ENCODE measurements at places on chromosomes 16 and 17.
A peak's percentile ranks its signal among the peaks of the same experiment; 100 is the strongest.

DNA sequence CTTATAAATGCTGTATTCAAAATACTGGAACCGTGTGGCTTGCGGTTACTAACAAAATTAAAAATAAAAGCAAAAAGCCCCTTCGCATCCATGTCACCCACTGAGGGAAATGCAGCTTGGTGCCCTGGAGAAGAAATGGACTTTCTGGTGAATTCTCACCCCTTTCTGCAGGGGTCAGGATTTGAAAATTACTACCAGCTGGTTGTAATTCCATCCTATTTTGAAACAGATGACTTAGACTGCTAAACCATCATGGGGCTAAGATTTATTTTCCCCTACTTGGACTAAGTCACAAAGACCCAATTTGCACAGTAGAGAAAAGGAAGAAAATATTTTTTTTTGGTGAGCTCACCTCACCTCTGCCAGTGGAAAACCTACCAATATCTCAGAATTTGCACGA is 111.4 kb upstream of the MYOCD start:
- DNase-seq, result no peak

- DNase-seq, result no peak
These were observed 71.8 kb downstream of the SRCIN1 start for GRCh38 chr17:38533866-38534497.

GRCh38 chr16:66617728-66618127 is 13.2 kb downstream of the CMTM3 start:
- no peak for DNase-seq

- DNase-seq, result no peak
These were observed 988 bp downstream of the RAP1GAP2 start for GRCh38 chr17:2797226-2797625.

- no peak for DNase-seq
These were observed 16.1 kb upstream of the C17orf78 start for GRCh38 chr17:37359682-37360188.

GRCh38 chr17:61063528-61063927 is 336.1 kb upstream of the TBX2 start:
- no peak for DNase-seq

DNA sequence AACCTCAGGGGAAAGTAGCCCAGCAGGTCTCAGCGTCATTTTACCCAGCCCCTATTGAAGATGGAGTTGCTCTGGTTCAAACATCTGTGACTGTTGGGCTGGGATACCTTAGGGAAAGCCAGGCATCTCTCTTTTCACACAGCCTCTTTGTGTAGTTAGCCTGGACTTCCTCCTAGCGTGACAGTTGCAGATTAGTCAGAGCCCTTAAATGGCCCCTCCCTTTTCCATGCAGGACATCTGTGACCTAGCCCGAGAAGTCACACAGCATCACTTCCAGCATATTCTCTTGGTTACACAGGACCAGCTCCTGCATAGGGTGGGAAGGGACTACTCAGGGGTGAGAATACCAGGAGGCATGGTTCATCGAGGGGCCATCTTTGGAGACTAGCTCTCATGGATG is 375.0 kb upstream of the RBFOX1 start:
- DNase-seq, result no peak

DNA sequence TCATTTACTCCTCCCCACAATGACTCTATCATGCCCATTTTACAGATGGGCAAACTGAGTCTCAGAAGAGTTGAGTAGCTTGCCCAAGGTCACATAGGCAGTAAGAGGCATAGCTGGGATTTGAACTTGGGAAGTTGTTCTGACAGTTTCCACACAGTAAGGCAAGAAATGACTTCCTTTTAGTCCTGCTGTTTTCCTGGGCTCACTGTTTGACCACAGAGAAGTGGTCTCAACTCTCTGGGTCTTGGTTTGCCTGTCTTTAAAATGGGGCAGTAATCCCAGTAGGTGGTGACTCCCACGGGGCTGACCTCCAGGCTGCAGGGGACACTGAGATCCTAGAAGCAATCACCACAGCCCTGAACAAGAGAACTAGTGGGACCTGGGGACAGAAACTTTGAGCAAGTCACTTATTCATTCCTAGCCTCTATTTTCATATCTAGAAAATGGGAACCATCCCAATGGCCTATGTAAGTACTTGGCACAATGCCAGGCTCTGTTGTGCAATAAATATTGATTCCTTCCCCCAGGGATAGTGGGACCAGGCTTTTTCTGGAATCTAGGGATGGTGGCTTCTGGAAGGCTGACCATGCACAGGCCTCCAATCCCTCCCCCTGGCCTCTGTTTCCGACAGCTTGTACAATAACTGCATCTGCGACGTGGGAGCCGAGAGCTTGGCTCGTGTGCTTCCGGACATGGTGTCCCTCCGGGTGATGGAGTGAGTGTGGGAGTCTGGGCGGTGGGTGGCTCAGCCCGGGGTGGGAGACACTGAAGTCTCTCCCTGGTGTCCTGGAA is 20.5 kb downstream of the DEXI start:
- no peak for DNase-seq

DNA sequence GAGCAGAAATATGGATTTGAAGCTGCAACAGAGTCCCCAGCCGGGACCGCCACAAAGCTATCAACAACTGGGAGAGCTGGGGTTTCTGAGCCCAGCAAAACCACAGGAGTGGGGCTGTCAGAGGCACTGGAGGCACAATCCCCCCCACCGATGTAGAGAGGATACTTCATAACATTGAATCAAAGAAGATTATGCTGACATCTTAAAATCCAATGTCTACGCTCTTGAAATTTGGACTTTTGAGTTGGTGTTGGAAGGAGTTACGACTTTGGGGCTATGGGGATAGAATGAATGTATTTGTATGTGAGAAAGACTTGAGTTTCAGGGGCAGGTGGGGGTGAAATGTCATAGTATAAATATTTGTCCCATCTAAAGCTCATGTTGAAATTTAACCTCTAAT is 1121.6 kb upstream of the CDH8 start:
- no peak for DNase-seq

- DNase-seq, result no peak
These were observed 16.1 kb downstream of the TEKT5 start for GRCh38 chr16:10678655-10679054.

- no peak for DNase-seq
These were observed 15.3 kb downstream of the NLRC5 start for GRCh38 chr16:57004387-57005250.

DNA sequence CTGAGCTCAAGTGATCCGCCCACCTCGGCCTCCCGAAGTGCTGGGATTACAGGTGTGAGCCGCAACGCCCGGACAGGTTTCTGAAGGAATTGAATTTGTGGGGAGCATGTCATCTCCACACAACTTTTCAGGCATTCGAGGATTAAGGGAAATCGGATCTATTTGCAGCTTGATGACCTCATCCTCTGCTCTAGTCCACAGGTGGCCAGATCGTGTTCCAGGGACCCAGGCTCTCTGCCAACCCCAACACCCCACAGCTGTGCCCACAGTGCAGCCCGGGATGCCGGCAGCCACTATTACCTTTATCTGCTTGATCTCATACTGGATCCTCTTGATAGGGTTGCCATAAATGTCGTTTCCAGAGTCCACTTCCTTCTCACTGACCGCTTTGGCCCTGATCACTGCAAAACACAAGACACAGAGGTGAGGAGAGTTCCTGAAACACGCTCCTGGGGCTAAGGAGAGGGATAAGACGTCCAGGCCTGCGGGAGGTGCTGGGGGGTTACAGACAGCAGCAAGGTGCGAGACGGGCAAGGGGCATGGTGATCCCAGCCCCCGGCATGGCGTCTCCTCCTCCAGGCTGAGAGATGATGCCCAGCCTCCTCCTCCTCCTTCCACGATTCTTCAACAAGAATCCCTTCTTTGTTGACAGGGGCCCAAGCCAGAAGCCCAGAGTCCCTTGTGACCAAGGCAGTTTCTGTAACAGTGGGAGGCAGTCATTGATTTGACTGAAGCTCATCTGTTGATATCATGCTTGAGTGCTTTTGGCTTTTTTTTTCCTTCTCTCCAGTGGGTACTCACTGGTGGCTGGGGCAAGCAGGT is 29.3 kb downstream of the CEP295NL start:
- no peak for DNase-seq

DNA sequence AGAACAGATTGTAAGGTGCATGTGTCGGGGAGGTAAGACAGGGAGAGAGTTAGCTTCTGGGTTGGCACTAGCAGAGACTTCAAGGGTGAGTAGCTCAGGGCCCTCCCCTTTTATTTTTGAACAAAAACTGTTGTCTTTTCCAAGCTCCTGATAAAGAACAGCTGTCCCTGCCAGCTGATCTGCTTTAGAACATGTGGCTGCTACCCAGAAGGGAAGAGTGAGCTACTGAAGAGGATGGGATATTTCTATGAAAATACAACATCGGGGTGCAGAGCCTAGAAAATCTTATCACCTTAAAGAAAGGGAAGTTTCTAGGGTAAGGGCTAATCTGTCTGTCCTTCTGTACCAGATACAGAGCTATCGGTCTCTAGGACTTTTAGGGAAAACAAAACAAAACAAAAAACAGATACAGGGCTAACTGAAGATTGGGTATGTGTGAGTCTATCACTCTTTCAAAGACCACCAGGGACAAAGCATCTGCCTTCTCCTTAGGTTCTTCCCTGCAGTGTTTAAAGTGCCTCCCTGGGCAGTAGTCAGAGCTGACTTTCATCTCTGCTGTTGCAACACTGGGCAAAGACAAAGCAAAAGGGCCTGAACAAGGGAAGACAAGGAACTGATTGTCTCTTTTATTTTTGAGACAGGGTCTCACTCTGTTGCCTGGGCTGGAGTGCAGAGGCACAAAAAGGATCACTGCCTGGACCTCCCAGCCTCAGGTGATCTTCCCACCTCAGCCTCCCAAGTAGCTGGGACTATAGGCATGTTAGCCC is 5.0 kb upstream of the DHRS13 start:
- no peak for DNase-seq

DNA sequence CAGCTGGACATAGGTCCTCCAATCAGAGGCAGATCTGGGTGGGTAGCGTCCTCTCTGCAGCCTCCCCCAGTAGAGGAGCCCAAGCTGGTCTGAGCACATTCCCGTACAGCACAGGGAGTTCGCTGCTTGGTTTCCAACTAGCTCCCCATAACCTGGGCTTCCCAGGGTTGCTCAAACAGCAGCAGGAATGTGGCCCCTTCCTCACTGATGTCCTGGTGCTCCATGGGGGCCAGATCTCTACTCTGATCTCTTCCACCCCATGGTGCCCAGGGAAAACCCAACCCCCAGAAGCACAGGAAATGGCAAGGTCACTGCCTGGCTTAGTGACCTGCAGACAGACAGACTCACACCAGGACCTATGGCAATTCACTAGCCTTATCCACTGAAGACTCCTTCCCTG is 11.1 kb upstream of the MMP2 start:
- no peak for DNase-seq

- no peak for DNase-seq
These were observed 9.9 kb downstream of the AHSP start for GRCh38 chr16:31537362-31538242.

DNA sequence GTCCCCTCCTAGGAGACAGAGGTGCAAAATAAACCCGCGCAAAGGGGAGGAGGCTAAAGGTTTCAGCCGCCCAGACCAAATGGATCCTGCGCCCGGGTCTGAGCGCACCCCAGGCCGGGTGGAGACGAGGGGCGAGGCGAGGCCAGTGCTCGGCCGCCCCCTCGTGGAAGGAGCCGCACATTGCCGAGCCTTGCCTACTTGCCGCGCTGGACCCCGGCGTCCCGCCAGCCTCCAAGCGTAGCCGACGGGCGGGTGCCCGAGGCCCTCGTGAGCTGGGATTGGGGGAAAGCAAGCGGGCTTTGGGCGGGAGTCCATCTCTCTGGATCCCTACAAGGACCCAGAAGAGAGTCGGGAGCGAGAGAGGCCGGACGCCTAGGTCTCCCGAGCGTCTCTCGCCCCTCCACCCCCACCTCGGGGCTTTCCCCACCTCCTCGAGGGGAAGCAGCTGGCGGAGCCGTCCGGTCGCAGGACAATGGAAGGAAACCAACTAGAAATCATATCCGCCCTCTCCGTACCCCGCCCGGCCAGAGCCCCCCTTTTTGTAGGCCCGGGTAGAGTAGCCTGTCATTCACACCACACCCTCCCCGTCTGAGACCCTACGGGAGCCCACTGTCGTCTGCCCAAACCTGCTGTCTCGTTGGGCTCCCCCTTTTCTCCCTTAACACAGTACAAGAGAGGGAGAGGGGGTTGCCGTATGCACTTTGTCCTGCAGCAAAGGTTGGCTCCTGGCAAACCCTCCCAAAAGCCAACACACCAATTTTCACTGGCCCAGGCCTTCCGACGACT is 664 bp upstream of the BCL6B start:
- DNase-seq, result peak; percentile 94

DNA sequence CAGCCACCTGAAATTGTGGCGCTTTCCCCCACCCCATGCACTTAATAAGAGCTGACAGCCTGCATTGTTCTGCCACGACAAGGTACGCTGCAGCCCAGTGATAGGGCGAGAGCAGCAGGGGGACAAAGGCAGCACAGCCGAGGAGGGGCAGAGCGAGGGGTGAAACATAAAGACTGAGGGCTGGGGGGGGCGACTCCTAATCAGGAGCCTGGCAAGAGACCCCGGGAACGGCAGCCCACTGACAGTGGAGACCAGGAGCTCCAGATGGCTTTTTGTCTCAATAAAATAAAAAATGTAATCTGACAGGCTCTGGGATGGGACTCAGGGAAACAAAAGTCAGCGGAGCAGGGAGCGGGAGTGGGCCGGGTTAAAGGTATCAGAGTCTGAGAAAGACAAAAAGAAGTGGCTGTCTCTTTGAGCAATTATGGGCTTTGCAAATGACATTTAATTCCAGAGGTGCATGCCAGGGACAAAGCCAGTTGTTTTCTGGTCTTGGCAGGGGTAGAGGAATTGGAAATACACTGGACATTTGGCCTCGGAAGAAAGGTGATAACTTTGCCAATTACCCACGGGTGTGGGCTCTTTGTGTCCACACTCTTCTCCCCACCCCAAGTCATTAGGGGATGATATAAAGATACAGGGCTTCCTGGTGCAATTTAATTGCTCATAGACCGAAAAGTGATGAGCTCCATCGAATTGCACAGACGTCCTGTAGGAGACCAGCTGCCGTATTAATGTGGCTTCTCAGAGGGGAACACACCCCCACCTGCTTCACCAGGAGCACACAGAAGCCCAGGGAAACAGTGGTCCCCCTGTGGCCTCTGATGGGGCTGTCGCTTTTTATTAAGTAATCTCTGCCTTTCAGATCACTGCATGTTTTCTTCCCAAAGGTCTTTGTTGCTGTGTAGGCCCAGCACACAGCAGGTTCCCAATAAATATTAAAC is 17.6 kb upstream of the CCDC182 start:
- DNase-seq, result no peak

GRCh38 chr17:75260641-75261335 is 618 bp downstream of the GGA3 start:
- no peak for DNase-seq

GRCh38 chr17:77476931-77477805 is 336.4 kb downstream of the SEC14L1 start:
- DNase-seq, result no peak

GRCh38 chr17:20613905-20614304 is 34.4 kb downstream of the CDRT15L2 start:
- DNase-seq, result no peak
